Thymus (tissue), 14 donors: ENCODE measurements at places on chromosomes 2 and 18.

- DNase-seq = no peak
- H3K27ac ChIP-seq = no peak overlapping the region
- peak overlapping the region; percentile 39 for H3K4me3 ChIP-seq
- H3K4me1 ChIP-seq = peaks cover 60% of the 10 kb centered on the region
- peaks cover 15% of the 10 kb centered on the region for H3K36me3 ChIP-seq
- H3K27me3 ChIP-seq = peaks cover 83% of the 10 kb centered on the region
Observed at GRCh38 chr2:74502147-74502719, 2.8 kb upstream of the LBX2 start.

- H3K36me3 ChIP-seq = no peaks in the 10 kb centered on the region
- H3K4me3 ChIP-seq = no peak overlapping the region
- H3K4me1 ChIP-seq = no peaks in the 10 kb centered on the region
- H3K27ac ChIP-seq = no peak overlapping the region
Observed at GRCh38 chr2:152585830-152586484, 131.3 kb downstream of the PRPF40A start.

GRCh38 chr2:216615298-216616082, 17.7 kb upstream of the IGFBP2 start:
- peaks cover 3% of the 10 kb centered on the region for H3K4me1 ChIP-seq
- H3K36me3 ChIP-seq = no peaks in the 10 kb centered on the region
- H3K27me3 ChIP-seq = no peaks in the 10 kb centered on the region
- H3K4me3 ChIP-seq = no peak overlapping the region

- H3K27me3 ChIP-seq = no peaks in the 10 kb centered on the region
- peaks cover 30% of the 10 kb centered on the region for H3K4me1 ChIP-seq
- DNase-seq = peak; percentile 75
- H3K27ac ChIP-seq = peak overlapping the region; percentile 43
Observed at GRCh38 chr2:233418761-233419546, 64.7 kb downstream of the DGKD start.

GRCh38 chr18:25826823-25827222, 263.6 kb downstream of the SS18 start:
- no peaks in the 10 kb centered on the region for H3K27me3 ChIP-seq
- H3K27ac ChIP-seq = no peak overlapping the region
- no peaks in the 10 kb centered on the region for H3K36me3 ChIP-seq
- DNase-seq = no peak
- no peak overlapping the region for H3K4me3 ChIP-seq
